NCI-H2227 treated with DMSO at 0.1 percent for 48 hours (cell line): ENCODE measurements at places on chromosomes 12 and 14.

GRCh38 chr14:65016471-65016870, 29.8 kb downstream of the FNTB start:
- DNase-seq: no peak

DNA sequence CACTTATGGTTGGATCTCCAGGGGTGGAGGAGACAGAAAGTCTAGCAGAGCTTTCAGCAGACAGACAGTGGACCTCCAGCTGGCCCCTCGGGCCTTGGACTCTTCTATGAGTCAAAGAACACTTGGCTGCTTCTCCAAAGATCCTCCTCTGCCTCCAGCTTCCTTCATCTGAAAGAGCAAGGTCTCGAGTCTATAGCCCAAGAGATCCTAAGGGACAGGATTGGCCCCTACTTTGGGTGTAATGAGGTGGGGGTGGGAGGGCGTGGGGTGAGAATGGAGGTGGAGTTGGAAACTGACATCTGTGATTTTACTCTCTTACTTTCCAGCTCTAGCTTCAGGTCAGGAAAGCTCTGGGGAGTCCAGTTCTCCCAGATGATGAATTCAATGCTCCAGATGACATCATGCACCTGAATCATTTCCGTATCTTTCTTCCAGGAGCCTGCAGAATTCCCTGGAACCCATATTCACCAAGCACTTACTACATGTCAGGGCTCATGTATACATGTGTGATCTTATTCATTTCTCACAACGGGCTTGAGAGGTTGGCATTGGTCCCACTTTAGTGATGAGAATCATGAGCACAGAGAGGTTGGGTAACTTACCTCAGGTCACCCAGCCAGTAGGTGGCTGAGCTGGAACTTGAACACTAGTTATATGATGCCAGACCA, 10.2 kb upstream of the PGF start:
- DNase-seq: no peak

DNA sequence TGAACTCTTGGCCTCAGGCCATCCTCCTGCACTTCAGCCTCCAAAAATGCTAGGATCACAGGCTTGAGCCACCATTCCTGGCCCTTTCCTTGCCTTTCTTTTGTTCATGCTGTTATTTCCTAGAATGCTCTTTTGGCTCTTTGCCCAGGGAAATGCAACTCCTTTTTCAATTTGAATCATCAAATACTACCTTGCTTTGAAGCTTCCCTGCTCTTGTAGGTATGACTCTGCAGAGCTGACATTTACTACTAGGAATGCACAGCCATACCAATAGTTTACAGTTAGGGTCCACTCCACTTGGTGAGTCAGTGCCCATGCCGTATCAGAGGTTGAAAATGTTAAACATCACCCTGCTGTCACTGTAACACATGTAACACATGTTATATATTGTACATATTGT, 107.0 kb upstream of the CRY1 start:
- peak; percentile 24 for DNase-seq

- DNase-seq: no peak
Observed at GRCh38 chr12:58850826-58851225, 69.5 kb downstream of the LRIG3 start.

DNA sequence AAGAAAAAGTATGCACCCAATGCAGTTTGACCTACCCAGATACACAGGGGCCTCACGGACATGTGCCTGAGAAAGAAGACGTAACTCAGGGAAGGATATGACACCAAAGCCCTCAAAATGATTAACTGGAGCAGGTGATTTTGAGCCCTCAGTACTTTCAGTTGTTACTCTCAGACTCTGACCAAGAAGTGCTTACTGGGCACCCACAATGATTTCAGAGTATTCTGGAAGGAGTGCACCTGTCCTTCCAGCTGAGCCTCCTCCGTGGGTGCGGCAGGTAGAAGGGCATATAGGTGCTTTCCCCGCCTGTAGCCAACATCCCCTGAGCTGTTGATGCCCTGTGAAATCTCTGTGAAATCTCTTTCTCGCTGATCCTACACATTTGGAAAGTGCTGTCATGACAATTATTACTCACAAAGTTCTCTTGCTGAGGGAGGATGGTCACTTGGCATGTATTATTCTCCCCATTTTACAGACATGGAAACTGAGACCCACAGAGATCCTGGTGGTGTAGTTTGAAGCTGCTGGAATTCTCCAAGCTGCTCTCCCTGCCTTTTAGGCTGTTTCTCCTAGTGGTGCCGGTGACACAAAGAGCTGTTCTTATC, 154.3 kb upstream of the CCND2 start:
- no peak for DNase-seq
